Right lung (tissue), 10 donors: ENCODE measurements at places on chromosomes 5 and 9.

- no peak for DNase-seq
These were observed 264.7 kb downstream of the TRIM32 start for GRCh38 chr9:116951588-116952435.

- DNase-seq = no peak
These were observed 21.6 kb upstream of the CAMSAP1 start for GRCh38 chr9:135928731-135929655.

DNA sequence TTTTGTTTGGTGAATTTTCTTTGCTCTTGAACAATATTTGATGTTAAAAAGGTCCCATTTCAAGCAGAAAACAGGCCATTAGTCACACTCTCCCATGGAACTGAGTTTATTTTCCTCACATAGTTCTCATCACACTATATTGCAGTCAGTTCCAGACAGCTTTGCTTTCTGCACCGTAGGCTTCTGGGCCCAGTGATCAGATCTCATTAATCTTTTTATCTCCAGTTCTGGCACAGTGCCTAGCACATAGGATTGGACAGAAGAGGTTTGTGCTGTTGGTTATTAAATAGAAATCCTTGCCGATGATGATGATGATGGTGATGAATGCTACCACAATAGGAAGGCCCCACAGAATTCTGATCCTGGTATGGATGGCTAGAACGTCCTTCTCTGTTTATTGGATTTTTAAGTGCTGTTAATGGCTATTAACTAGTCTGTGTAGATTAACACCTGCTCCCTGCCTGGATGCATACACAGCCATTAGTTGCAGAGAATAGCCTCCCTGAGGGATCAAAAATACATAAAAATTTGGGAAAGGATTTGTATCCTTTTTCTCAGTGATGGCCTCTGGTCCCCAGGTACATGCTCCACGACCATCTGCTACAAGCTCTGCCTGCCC lies 52.0 kb upstream of the NTRK2 start:
- no peak for DNase-seq

GRCh38 chr9:12640866-12641636 lies 52.1 kb upstream of the TYRP1 start:
- DNase-seq = no peak

DNA sequence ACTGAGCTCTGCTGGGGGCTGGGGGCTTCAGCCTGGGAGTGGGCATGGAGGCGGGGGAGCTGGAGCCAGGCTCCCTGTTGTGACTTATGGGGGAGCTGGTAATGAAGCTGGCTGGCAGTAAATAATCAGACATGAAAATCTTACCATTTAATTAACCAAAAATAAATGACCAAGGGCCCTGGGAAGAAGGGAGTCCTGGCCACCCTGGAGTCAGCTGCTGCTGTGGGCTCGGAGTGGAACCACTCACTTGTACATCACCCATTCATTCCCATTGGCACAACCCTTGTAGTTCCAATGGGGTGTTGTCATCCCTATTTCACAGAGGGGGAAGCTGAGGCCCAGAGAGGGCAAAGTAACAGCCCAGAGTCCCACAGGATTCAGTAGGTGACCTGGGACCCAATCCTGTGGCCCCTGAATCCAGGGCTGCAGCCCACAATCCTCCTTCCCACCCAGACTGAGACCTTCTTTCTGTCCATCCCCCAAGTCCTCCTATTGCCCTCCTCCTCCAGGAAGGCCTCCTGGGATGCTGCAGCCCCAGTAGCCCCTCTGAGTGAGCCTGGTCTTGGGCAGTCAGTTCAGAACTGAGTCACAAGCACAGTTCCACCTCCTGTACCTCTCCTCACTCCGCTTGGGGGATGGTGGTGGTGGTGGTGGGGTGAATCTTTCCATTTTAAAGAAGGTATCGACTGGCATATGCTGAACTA lies 259.4 kb upstream of the MVB12B start:
- DNase-seq = no peak
